Vagina (tissue), 2 donors: ENCODE measurements at places on chromosomes 4 and X. TPM values are rescaled to one million over a fixed set of nuclear protein-coding genes. Genes with fewer than 3 reads are reported as not detected.

DNA sequence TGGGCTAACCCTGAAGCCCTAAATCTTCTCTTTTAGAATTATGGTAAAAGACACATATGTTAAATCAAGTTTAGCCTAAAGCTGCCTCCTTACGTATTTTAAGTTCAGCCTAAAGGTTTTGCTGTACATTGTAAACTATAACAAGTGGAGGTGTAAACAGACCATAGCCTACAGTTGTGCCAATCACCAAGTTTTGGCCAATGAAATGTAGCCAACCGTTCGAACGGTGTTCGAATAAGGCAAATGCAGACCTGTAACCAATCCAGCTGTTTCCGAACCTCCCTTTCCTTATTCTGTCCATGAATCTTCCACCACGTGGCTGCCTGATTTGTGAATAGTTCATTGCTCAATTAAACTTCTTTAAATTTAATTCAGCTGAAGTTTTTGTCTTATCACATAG, 52.1 kb upstream of the TBC1D9 start:
- no peaks in the 10 kb centered on the region for H3K36me3 ChIP-seq
- H3K27me3 ChIP-seq: no peaks in the 10 kb centered on the region
- H3K27ac ChIP-seq: no peak overlapping the region
- no peak overlapping the region for H3K4me3 ChIP-seq

Gene PCDH19
- 3.4 TPM for total RNA-seq

Gene COL4A5
- total RNA-seq: 36.3 TPM

Gene UGT2B10
- not detected for total RNA-seq

Gene PLAC1
- total RNA-seq: not detected

Gene SEC24D
- 24.1 TPM for total RNA-seq

DNA sequence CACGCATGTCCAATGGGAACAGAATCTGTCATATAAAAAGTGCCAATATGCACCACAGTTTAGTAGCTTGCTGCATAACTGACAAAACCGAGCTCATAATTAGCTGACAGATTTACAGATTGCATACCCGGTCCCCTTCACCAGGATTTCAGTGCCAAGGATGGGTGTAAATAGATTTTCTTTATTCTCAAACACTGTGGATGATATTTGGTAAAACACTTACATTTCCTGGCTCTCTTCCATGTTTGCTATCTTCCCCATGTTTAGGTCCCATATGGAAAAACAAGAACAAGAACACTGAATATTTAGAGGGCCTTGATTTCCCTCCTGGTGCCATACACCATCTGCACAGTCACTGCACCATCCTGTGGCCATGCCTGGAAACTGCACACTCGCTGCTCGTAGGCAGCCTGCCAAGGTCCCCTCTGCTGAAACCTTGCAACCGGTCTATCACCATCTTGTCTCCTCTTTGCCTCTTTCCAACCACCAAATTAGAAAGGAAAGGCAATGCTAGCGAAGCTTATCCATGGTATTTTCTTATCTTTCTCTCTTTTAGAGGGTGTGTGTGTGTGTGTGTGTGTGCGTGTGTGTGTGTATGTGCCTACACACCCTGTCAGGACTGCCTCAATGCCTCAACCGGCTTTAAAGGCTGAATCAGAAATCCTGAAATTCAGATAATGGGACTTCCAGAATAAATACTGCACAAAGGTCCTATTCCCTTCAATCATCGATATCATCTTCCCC, 124.2 kb upstream of the MBNL3 start:
- no peaks in the 10 kb centered on the region for H3K27me3 ChIP-seq
- H3K4me1 ChIP-seq: no peaks in the 10 kb centered on the region
- no peaks in the 10 kb centered on the region for H3K36me3 ChIP-seq
- DNase-seq: no peak
- no peak overlapping the region for H3K27ac ChIP-seq
- H3K4me3 ChIP-seq: no peak overlapping the region
